ENCODE measurements at places on chromosomes 12 and 14.

DNA sequence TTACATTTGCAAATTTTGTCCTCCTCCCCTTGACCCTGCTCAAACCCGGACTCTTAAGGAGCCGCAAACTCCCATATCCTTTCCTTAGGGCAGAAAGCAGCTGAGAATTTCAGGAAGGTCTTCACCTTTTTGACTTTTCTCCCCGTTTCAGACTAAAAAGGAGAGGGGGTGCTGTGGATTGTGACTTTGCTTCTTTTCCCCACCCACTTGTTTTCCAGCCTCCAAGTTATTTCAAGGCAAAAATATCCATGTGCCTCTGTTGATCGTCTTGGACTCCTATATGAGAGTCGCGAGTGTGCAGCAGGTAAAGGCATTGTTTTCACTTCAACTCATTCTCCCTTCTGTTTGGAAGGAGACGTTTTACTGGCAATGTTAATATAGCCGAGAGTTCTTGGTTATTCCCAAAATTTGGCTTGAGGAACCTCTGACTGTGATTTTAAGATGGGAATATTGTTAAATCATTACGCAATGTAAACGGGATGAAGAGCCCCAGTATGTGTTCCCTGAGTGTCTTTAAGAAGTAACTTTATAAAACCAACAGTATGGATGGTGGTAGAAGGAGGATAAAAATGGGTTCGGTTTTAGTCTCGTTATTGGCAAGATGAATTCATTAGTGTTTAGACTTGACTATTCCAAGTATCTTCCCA, 663 bp downstream of the LRRK2 start:
- no peak overlapping the region for H3K27ac ChIP-seq
- H3K4me1 ChIP-seq = peaks cover 14% of the 10 kb centered on the region
- peak overlapping the region; percentile 68 for H3K4me3 ChIP-seq
- DNase-seq = no peak

- peaks cover 4% of the 10 kb centered on the region for H3K36me3 ChIP-seq
- peak overlapping the region; percentile 69 for H3K4me3 ChIP-seq
- H3K27me3 ChIP-seq = no peaks in the 10 kb centered on the region
- peak overlapping the region; percentile 92 for H3K27ac ChIP-seq
Observed at GRCh38 chr12:92506460-92506859, 196.3 kb upstream of the PLEKHG7 start.

GRCh38 chr12:169528-170370, 44.2 kb downstream of the SLC6A12 start:
- no peaks in the 10 kb centered on the region for H3K27me3 ChIP-seq
- H3K36me3 ChIP-seq = no peaks in the 10 kb centered on the region
- H3K4me3 ChIP-seq = no peak overlapping the region
- peaks cover 13% of the 10 kb centered on the region for H3K4me1 ChIP-seq
- no peak overlapping the region for H3K27ac ChIP-seq
- no peak for DNase-seq

DNA sequence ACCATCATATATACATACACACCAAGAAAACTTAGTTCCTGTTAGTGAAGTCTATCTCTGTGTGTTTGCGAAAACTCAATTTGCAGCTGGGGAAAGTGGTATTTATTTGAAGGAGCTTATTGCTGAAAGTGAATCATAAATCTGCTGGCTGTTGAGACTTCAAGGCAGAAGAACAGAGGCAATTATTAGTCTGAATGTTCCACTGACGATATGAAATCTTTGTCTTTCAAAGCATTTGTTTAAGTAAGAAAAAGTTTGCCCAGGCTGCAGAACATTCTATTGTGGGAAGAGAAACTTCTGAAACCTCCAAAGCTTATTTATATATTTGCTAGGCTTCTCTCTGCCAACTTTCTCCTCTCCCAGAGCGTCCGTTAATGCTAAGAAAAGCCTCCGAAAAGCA, 255.7 kb upstream of the TMPO start:
- no peak for DNase-seq
- H3K4me1 ChIP-seq = no peaks in the 10 kb centered on the region
- H3K36me3 ChIP-seq = no peaks in the 10 kb centered on the region
- no peak overlapping the region for H3K27ac ChIP-seq

GRCh38 chr12:109595321-109595902, 21.8 kb downstream of the MVK start:
- peaks cover 27% of the 10 kb centered on the region for H3K4me1 ChIP-seq
- no peaks in the 10 kb centered on the region for H3K36me3 ChIP-seq
- peak; percentile 62 for DNase-seq
- no peak overlapping the region for H3K27ac ChIP-seq

DNA sequence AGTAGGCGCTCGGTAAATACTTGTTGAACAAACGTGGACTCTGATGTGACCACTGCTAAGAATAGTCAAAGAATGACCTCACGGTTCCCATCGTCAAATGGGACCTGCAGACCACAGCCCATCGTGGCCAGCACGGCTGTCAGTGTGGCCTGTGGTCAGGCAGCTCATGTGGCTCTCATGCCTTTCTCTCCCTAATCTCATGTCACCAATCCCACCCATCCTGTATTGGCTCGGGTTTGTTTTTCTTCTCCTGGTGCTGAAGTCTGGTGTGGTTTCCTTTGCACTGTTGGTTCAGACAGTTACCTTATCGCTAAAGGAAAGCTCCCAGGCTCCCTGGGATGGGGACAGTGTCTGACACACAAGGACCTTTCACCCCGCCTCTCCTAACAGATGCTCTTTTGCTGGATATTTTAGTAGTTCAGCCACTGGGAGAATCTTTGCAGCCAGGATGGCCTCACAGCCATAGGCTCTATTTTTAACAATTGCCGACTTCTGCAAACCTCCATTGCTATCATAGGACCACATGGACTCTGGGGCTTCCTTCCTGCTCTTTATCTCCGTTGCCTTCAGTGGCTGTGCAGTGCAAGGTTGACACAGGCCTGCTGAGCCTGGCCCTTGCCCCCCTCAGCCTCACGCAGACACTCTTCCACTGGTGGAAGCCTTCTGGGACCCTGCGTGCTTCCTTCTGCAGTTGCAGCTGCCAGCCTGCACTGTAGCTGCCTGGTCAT, 293.1 kb upstream of the FKBP4 start:
- no peaks in the 10 kb centered on the region for H3K27me3 ChIP-seq
- H3K4me1 ChIP-seq = no peaks in the 10 kb centered on the region
- no peak overlapping the region for H3K27ac ChIP-seq
- no peak overlapping the region for H3K4me3 ChIP-seq

DNA sequence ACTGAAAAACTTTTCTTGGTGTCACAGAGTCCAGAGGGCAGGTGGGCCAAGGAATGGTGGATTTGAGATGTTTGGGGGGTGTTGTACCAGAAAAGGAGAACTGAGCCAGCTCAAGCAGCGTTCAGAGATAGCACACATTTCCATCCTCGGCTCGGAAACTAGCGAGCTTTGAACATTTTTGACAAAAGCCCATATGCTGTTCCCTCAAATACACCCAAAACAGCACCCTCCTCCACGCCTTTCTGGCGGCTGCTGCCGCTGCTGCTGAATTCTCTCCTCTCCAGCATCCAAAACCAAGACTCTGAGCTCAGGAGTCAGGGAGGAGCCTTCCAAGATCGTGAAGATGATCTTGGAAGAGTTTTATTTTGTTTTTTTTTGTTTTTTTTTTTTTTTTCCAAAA, 961 bp downstream of the SRRM4 start:
- H3K27me3 ChIP-seq = peaks cover 33% of the 10 kb centered on the region
- no peak overlapping the region for H3K27ac ChIP-seq
- H3K36me3 ChIP-seq = no peaks in the 10 kb centered on the region

- DNase-seq = no peak
- H3K4me3 ChIP-seq = no peak overlapping the region
- no peaks in the 10 kb centered on the region for H3K27me3 ChIP-seq
- peaks cover 36% of the 10 kb centered on the region for H3K4me1 ChIP-seq
Observed at GRCh38 chr12:12800406-12801180, 12.6 kb upstream of the DDX47 start.

- no peak overlapping the region for H3K27ac ChIP-seq
- H3K36me3 ChIP-seq = no peaks in the 10 kb centered on the region
- H3K4me3 ChIP-seq = no peak overlapping the region
- H3K27me3 ChIP-seq = no peaks in the 10 kb centered on the region
Observed at GRCh38 chr12:100789146-100789545, 5.4 kb upstream of the ANO4 start.

DNA sequence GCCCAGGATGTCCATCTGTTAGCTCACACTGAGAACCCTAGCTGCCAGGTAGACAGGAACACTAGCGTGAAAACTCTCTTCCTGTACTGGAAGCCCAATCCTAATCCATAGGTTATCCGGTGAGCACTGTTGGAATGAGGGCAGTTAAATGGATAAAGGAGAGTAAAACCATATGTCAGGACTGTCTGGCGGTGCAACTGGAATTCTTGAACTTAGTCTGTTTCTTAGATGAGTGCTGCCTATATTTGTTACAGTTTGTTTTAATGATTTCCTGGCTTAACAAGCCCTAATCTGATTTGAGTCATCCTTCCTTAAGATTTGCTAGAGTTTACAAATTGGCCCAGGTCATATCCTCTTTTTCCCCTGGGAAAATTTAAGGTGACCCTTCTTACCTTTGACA, 104.7 kb downstream of the ANO4 start:
- no peaks in the 10 kb centered on the region for H3K4me1 ChIP-seq
- no peak overlapping the region for H3K4me3 ChIP-seq
- DNase-seq = no peak

GRCh38 chr14:64507376-64508156, 3.0 kb downstream of the ZBTB1 start:
- DNase-seq = peak; percentile 30
- H3K4me3 ChIP-seq = peak overlapping the region; percentile 93
- H3K27ac ChIP-seq = peak overlapping the region; percentile 97
- no peaks in the 10 kb centered on the region for H3K27me3 ChIP-seq
- peaks cover 66% of the 10 kb centered on the region for H3K4me1 ChIP-seq

- H3K4me1 ChIP-seq = no peaks in the 10 kb centered on the region
- H3K27ac ChIP-seq = no peak overlapping the region
- no peak for DNase-seq
- H3K4me3 ChIP-seq = no peak overlapping the region
- no peaks in the 10 kb centered on the region for H3K27me3 ChIP-seq
Observed at GRCh38 chr14:74979442-74980397, 23.0 kb upstream of the EIF2B2 start.

- no peak overlapping the region for H3K4me3 ChIP-seq
- peaks cover 80% of the 10 kb centered on the region for H3K36me3 ChIP-seq
- H3K27me3 ChIP-seq = no peaks in the 10 kb centered on the region
- DNase-seq = no peak
- peak overlapping the region; percentile 97 for H3K27ac ChIP-seq
Observed at GRCh38 chr14:61462566-61463193, 141.3 kb downstream of the PRKCH start.

DNA sequence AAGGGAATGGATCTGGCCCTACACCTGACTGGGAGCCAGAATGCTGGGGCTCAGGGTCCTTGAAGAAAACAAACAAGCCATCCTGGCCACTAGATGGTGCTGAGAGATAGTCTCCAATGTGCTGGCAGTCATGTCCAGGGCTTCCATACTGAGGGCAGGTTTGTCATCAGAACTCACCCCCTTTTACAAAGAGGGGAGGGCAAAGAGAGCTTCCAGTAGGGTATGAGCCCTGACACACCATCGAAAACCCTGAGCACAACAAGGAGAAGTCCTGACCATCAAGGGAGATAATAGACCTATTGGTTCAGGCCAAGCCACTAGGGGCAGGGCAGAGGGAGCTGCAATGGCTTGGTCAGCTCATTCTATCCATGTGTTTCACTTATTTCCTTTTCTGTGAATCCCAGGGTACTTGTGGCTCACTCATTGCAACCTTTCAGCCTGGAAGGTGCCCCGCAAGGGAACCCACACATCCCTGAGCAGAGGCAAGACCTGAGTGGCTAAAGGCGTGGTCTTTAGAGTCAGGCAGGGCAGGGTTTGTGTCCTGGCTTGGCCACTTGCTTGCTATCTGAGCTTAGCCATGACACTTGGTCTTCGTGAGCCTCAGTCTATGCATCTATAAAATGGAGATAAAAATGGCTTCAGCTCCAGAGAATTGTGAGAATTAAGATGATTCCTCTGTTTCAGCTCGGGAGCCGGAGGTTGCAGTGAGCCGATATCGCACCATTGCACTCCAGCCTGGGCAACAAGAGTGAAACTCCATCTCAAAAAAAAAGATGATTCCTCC, 6.2 kb upstream of the PLEKHH1 start:
- peaks cover 37% of the 10 kb centered on the region for H3K27me3 ChIP-seq
- no peaks in the 10 kb centered on the region for H3K4me1 ChIP-seq
- DNase-seq = peak; percentile 34

GRCh38 chr12:74317078-74317601, 220.5 kb upstream of the ATXN7L3B start:
- no peaks in the 10 kb centered on the region for H3K27me3 ChIP-seq
- DNase-seq = no peak
- H3K27ac ChIP-seq = no peak overlapping the region
- no peaks in the 10 kb centered on the region for H3K4me1 ChIP-seq
- H3K36me3 ChIP-seq = no peaks in the 10 kb centered on the region

- H3K4me3 ChIP-seq = no peak overlapping the region
- H3K4me1 ChIP-seq = no peaks in the 10 kb centered on the region
- H3K27ac ChIP-seq = no peak overlapping the region
- no peaks in the 10 kb centered on the region for H3K36me3 ChIP-seq
- H3K27me3 ChIP-seq = peaks cover 4% of the 10 kb centered on the region
Observed at GRCh38 chr14:54202288-54202687, 194.5 kb upstream of the CDKN3 start.

DNA sequence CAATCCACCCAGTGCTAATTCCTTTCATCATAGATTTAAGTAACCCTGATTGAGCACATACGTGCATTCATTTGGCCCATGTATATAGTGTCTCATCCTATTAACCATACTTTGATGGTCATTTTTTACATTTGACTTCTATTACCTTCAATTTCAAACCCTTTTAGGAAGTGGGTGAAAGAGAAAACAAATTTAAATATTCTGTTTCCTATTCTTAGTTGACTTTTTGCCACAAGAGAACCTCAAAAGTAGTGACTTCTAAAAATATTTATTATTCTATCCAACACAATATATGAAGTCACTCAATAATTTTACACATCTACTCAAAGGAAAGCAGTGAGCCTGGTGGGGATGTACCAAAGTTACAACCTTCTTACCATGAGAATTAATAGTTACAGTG, 164.9 kb downstream of the CEP128 start:
- H3K4me1 ChIP-seq = no peaks in the 10 kb centered on the region
- DNase-seq = no peak
- H3K27ac ChIP-seq = no peak overlapping the region
- H3K27me3 ChIP-seq = no peaks in the 10 kb centered on the region
- H3K36me3 ChIP-seq = peaks cover 17% of the 10 kb centered on the region

GRCh38 chr12:106429636-106430035, 72.1 kb downstream of the POLR3B start:
- no peaks in the 10 kb centered on the region for H3K27me3 ChIP-seq
- H3K4me3 ChIP-seq = no peak overlapping the region
- H3K36me3 ChIP-seq = peaks cover 35% of the 10 kb centered on the region
- no peaks in the 10 kb centered on the region for H3K4me1 ChIP-seq
- no peak for DNase-seq
- no peak overlapping the region for H3K27ac ChIP-seq

- no peak for DNase-seq
- H3K27me3 ChIP-seq = no peaks in the 10 kb centered on the region
- peaks cover 12% of the 10 kb centered on the region for H3K4me1 ChIP-seq
- H3K27ac ChIP-seq = no peak overlapping the region
- H3K36me3 ChIP-seq = peaks cover 13% of the 10 kb centered on the region
Observed at GRCh38 chr12:121750507-121750955, 38.0 kb downstream of the TMEM120B start.

- H3K4me1 ChIP-seq = no peaks in the 10 kb centered on the region
- no peaks in the 10 kb centered on the region for H3K27me3 ChIP-seq
- no peak overlapping the region for H3K27ac ChIP-seq
Observed at GRCh38 chr12:86837246-86837645, 581.1 kb upstream of the MGAT4C start.
